ENCODE measurements at places on chromosomes 1 and 21. TPM values are rescaled to one million over a fixed set of nuclear protein-coding genes. Genes with fewer than 3 reads are reported as not detected.

PDZK1 gene
- 0.10 TPM for total RNA-seq

HSD3B1 gene
- not detected for total RNA-seq

GJB5 gene
- not detected for total RNA-seq

SLC1A7 gene
- 0.94 TPM for total RNA-seq

CNTN2 gene
- total RNA-seq, result 0.21 TPM

LRRC39 gene
- total RNA-seq, result 1.3 TPM

ACTN2 gene
- under 0.01 TPM for total RNA-seq

ETV3L gene
- total RNA-seq, result 0.10 TPM

CELSR2 gene
- 1.4 TPM for total RNA-seq

FMO2 gene
- total RNA-seq, result not detected

ZNHIT6 gene
- total RNA-seq, result 8.6 TPM

CD244 gene
- 15.5 TPM for total RNA-seq

FAM110D gene
- total RNA-seq, result not detected

SPATA45 gene
- not detected for total RNA-seq

KDF1 gene
- 0.63 TPM for total RNA-seq

NMNAT1 gene
- 1.7 TPM for total RNA-seq

DIRAS3 gene
- total RNA-seq, result not detected

NMNAT2 gene
- not detected for total RNA-seq

MYOG gene
- not detected for total RNA-seq

LCE2B gene
- not detected for total RNA-seq

OPTC gene
- not detected for total RNA-seq

TP73 gene
- not detected for total RNA-seq

UBXN11 gene
- 24.5 TPM for total RNA-seq

CLCA4 gene
- not detected for total RNA-seq

OR2G2 gene
- not detected for total RNA-seq

UBL4B gene
- total RNA-seq, result not detected

TGFBR3 gene
- 40.8 TPM for total RNA-seq

CACNA1S gene
- not detected for total RNA-seq

TNFRSF4 gene
- 3.3 TPM for total RNA-seq

KCNQ4 gene
- total RNA-seq, result under 0.01 TPM

OR2L2 gene
- total RNA-seq, result under 0.01 TPM

NFYC gene
- total RNA-seq, result 19.4 TPM

DDAH1 gene
- total RNA-seq, result 0.21 TPM

C1orf87 gene
- not detected for total RNA-seq

SERTAD4 gene
- under 0.01 TPM for total RNA-seq

C1QC gene
- total RNA-seq, result 0.52 TPM

AIRE gene
- total RNA-seq, result 0.10 TPM

SPRR3 gene
- not detected for total RNA-seq

DNAJB4 gene
- 22.4 TPM for total RNA-seq

TBCE gene
- total RNA-seq, result 5.0 TPM

MNDA gene
- 31.8 TPM for total RNA-seq

FNBP1L gene
- 2.2 TPM for total RNA-seq

SELL gene
- total RNA-seq, result 337 TPM

All from mononuclear cell (primary cell).